DND-41 (cell line): ENCODE measurements at places on chromosomes 7 and 10.

GRCh38 chr10:70722820-70723424 is 50.6 kb downstream of the ADAMTS14 start:
- H3K27me3 ChIP-seq = no peaks in the 10 kb centered on the region
- no peaks in the 10 kb centered on the region for H3K36me3 ChIP-seq
- DNase-seq = no peak
- no peak overlapping the region for H3K4me3 ChIP-seq
- H3K27ac ChIP-seq = no peak overlapping the region
- no peaks in the 10 kb centered on the region for H3K4me1 ChIP-seq

DNA sequence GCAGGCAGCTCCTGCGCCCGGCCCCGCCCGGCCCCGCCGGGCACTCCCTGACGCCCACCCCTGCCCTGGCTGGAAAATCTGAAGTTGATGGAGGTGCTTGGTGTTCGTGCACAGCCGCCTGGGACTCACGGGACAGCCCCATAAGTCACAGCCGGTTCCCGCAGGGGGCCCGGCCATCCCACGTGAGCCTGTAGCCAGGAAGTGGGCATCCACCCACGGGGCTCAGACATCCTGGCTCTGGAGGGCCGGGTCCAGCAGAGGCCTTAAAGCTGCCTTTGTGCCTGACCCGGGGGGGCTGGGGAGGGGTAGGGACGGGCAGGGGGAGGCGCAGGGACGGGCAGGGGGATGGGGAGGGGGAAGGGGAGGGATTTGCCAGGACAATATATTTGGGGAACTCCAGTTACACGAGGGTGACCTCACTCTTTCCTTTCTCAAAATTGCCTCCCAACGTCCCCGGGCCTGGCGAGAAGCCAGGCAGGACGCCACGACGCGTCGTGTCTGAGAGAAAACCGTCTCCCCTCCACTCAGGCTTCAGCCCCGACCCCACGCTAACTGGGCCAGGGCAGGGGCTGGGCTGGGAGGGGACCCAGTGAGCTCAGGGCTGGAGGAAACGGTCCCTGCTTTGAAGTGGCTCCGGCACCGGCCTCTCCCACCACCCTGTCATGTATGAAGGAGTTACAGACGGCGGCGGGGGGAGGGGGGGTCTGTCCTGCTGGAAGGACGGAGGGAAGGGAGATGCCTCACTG is 82.1 kb upstream of the PDGFA start:
- H3K27ac ChIP-seq = no peak overlapping the region; the same call in 1 of the 2 replicates
- H3K4me1 ChIP-seq = peaks cover 43% of the 10 kb centered on the region
- H3K36me3 ChIP-seq = peaks cover 50% of the 10 kb centered on the region

- no peak for DNase-seq
- H3K4me1 ChIP-seq = no peaks in the 10 kb centered on the region
- H3K27ac ChIP-seq = no peak overlapping the region
- peaks cover 20% of the 10 kb centered on the region; the same call in 1 of the 2 replicates for H3K36me3 ChIP-seq
- H3K4me3 ChIP-seq = no peak overlapping the region
Observed at GRCh38 chr7:107242267-107242666, 73.5 kb downstream of the HBP1 start.

DNA sequence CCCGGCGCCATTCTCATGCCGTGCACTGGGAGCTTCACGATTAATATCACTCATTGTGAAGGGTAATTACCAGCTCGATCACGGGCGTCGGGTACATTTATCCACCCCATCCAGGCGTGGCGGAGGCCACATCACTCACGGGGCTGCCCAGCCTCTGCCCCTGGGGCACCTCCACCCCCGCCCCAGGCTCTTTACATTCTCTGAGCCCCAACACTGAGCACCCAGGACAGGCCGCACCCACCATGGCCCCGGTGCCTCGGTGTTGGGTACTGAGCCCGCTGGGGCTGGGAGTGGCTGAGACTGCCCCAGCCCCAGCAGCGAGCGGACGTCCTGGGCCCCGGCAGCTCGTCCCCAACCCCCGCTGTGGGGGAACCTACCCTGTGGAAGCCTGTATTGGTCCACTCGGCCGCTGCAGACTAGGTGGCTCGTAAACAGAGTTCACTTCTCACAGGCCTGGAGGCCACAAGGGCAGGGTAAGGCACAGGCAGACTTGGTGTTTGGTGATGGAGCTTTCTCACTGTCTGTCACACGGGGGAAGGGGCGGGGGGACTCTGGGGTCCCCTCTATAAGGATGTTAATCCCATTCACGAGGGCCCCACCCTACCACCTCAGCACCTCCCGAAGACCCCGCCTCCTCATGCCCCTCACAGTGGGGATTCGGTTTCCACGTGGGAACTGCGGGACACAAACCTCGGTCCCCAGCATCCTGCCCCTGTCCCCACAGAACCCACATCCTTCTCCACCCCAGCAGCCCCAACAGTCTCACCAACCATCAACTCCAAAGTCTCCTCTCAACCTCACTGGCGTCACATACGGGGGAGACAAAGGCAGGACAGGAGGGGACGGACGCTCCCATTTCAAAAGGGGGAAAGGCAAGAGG is 184.1 kb downstream of the ELFN1 start:
- H3K36me3 ChIP-seq = peaks cover 21% of the 10 kb centered on the region
- H3K27me3 ChIP-seq = no peaks in the 10 kb centered on the region
- H3K4me3 ChIP-seq = no peak overlapping the region
- H3K4me1 ChIP-seq = peaks cover 20% of the 10 kb centered on the region
- peak; percentile 50 for DNase-seq
- peak overlapping the region; percentile 53; the same call in 1 of the 2 replicates for H3K27ac ChIP-seq

- no peaks in the 10 kb centered on the region for H3K4me1 ChIP-seq
- no peaks in the 10 kb centered on the region for H3K27me3 ChIP-seq
- no peak overlapping the region for H3K27ac ChIP-seq
- H3K36me3 ChIP-seq = peaks cover 5% of the 10 kb centered on the region
Observed at GRCh38 chr10:110048781-110049180, 41.0 kb downstream of the ADD3 start.

GRCh38 chr7:17965603-17966002 is 25.3 kb upstream of the SNX13 start:
- H3K4me3 ChIP-seq = no peak overlapping the region
- no peaks in the 10 kb centered on the region for H3K36me3 ChIP-seq
- DNase-seq = no peak
- H3K4me1 ChIP-seq = no peaks in the 10 kb centered on the region

GRCh38 chr10:68364101-68364886 is 31.6 kb upstream of the PBLD start:
- H3K27ac ChIP-seq = no peak overlapping the region
- H3K4me3 ChIP-seq = no peak overlapping the region
- H3K27me3 ChIP-seq = no peaks in the 10 kb centered on the region
- DNase-seq = no peak

- no peaks in the 10 kb centered on the region for H3K4me1 ChIP-seq
- no peak overlapping the region for H3K4me3 ChIP-seq
- no peaks in the 10 kb centered on the region for H3K36me3 ChIP-seq
- peaks cover 3% of the 10 kb centered on the region for H3K27me3 ChIP-seq
- no peak for DNase-seq
Observed at GRCh38 chr7:107025449-107026103, 18.9 kb upstream of the PRKAR2B start.

DNA sequence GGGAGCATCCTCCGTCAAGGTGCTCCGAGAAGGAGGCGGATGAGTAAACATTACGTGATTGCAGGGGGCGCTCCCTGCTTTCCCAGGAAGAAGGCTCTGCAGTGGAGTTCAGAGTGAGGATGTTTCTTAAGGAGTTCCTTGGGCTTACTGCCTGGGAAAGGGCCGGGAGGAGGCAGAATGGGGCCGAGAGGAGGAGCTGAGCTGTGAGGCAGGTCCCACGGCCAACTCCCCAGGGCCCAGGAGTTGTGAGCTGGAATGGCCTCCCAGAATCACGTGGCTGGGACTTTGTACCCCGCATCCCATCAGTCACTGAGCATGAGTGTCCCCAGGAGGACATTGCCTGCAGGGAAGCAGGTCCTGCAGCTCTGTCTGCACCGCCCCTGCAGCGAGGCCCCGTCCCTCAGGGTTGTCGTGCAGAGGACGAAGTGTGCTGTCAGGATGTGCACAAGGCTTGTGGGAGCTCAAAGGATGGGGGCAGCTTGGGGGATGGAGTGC is 75.5 kb downstream of the DYNC2I1 start:
- no peaks in the 10 kb centered on the region for H3K4me1 ChIP-seq
- H3K36me3 ChIP-seq = peaks cover 86% of the 10 kb centered on the region
- H3K27ac ChIP-seq = no peak overlapping the region
- DNase-seq = no peak
- no peaks in the 10 kb centered on the region for H3K27me3 ChIP-seq

DNA sequence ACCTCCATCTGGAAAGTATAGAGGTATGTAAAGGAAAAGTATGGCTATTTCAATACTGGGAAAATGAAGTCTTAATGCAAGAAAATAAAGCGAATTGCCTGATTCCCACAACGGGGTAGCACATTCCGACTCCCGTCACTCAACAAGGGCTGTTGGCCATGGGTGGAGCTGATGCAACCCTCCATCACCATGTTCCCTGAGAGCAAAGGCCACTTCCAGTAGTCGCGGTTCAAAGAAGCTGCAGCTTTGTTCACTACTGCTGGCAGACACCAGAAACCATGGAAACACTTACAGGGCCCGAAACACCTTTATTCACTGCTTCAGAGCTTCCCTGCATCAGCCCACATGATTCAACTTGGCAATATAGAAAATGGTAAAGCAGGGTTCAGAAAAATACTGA is 44.0 kb downstream of the TMEM26 start:
- peaks cover 20% of the 10 kb centered on the region for H3K4me1 ChIP-seq
- no peaks in the 10 kb centered on the region for H3K27me3 ChIP-seq
- no peaks in the 10 kb centered on the region for H3K36me3 ChIP-seq
- DNase-seq = no peak
- no peak overlapping the region for H3K27ac ChIP-seq

- no peak overlapping the region for H3K4me3 ChIP-seq
- H3K36me3 ChIP-seq = no peaks in the 10 kb centered on the region
- H3K27ac ChIP-seq = no peak overlapping the region
- no peak for DNase-seq
- H3K4me1 ChIP-seq = no peaks in the 10 kb centered on the region
- no peaks in the 10 kb centered on the region for H3K27me3 ChIP-seq
Observed at GRCh38 chr10:51606825-51607462, 92.5 kb downstream of the CSTF2T start.
